ENCODE measurements at places on chromosomes 7 and 10. TPM values are rescaled to one million over a fixed set of nuclear protein-coding genes. Genes with fewer than 3 reads are reported as not detected.
A peak's percentile ranks its signal among the peaks of the same experiment; 100 is the strongest.

Gene ANLN
- 11.4 TPM for total RNA-seq

Gene GIMAP7
- total RNA-seq = not detected

Gene CNTNAP2
- total RNA-seq = 14.0 TPM

GRCh38 chr7:114504586-114504985, 90.0 kb downstream of the FOXP2 start:
- no peaks in the 10 kb centered on the region for H3K36me3 ChIP-seq
- no peak overlapping the region for H3K27ac ChIP-seq
- no peak overlapping the region for H3K4me3 ChIP-seq
- H3K27me3 ChIP-seq = no peaks in the 10 kb centered on the region
- H3K4me1 ChIP-seq = no peaks in the 10 kb centered on the region

DNA sequence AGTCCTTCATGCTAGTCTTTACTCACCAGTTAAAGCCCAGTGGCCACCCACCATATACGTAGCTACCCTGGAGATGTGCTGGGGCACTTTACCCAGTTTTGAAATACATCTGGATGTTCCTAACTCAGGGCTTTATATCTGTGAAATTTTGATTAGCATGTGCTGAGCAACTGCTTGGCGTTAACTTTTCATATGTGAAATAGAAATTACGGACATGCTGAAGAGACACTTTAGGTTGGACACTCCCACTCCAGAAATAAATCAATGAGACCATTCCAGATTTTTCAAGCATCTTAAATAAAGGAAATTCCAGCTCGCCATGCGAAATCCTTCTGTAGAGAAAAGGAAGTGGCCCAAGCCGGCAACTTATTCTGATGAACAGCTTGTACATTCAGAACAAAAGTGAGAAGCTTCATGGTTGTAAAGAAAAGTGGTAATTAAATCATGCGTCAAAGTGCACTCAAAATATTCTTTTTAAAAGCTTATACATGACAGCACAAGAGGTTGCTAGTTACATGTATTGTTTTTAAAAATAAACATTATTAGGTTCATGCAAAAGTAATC, 153.5 kb upstream of the ITGB1 start:
- no peaks in the 10 kb centered on the region for H3K36me3 ChIP-seq
- no peak overlapping the region for H3K4me3 ChIP-seq
- no peak for DNase-seq

DNA sequence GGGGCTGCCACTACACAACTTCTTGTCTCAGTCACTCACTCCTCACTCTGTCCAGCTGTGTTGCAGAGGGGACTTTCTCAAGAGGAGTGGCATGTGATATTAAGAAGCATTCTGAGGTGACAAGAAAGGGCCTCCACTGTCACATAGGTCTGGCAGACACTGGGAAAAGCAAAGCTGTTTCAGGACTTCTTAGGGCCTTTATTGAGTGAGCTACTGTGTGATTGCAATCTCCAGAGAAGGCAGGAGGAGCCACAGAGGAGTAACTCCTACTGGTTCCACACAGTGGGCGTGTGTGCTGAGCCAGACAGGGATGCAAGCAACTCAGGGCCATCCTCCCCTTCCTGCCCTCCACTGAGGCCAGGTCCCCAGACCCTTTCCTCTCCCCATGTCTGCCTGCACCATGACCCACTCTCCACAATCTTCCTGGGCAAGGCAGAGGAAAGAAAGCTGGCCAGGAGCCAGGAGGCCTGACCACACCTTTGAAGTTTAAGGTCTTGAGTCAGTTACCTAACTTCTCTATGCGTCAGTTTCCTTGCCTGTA, 262.0 kb upstream of the ZMIZ1 start:
- H3K4me3 ChIP-seq = no peak overlapping the region
- peaks cover 11% of the 10 kb centered on the region for H3K27me3 ChIP-seq
- no peak overlapping the region for H3K27ac ChIP-seq
- no peaks in the 10 kb centered on the region for H3K36me3 ChIP-seq
- H3K4me1 ChIP-seq = peaks cover 30% of the 10 kb centered on the region

GRCh38 chr7:30510124-30511075, 5.8 kb upstream of the GGCT start:
- peak; percentile 8 for DNase-seq
- no peak overlapping the region for H3K27ac ChIP-seq
- no peaks in the 10 kb centered on the region for H3K4me1 ChIP-seq
- H3K36me3 ChIP-seq = no peaks in the 10 kb centered on the region
- no peak overlapping the region for H3K4me3 ChIP-seq

GRCh38 chr10:106904209-106904608, 260.3 kb downstream of the SORCS1 start:
- no peak for DNase-seq
- H3K27ac ChIP-seq = no peak overlapping the region
- no peaks in the 10 kb centered on the region for H3K4me1 ChIP-seq
- no peaks in the 10 kb centered on the region for H3K36me3 ChIP-seq

GRCh38 chr10:43206391-43207235, 60.3 kb downstream of the RASGEF1A start:
- H3K27me3 ChIP-seq = peaks cover 2% of the 10 kb centered on the region
- H3K4me3 ChIP-seq = no peak overlapping the region
- peaks cover 4% of the 10 kb centered on the region for H3K4me1 ChIP-seq
- no peak for DNase-seq
- no peak overlapping the region for H3K27ac ChIP-seq
- no peaks in the 10 kb centered on the region for H3K36me3 ChIP-seq

DNA sequence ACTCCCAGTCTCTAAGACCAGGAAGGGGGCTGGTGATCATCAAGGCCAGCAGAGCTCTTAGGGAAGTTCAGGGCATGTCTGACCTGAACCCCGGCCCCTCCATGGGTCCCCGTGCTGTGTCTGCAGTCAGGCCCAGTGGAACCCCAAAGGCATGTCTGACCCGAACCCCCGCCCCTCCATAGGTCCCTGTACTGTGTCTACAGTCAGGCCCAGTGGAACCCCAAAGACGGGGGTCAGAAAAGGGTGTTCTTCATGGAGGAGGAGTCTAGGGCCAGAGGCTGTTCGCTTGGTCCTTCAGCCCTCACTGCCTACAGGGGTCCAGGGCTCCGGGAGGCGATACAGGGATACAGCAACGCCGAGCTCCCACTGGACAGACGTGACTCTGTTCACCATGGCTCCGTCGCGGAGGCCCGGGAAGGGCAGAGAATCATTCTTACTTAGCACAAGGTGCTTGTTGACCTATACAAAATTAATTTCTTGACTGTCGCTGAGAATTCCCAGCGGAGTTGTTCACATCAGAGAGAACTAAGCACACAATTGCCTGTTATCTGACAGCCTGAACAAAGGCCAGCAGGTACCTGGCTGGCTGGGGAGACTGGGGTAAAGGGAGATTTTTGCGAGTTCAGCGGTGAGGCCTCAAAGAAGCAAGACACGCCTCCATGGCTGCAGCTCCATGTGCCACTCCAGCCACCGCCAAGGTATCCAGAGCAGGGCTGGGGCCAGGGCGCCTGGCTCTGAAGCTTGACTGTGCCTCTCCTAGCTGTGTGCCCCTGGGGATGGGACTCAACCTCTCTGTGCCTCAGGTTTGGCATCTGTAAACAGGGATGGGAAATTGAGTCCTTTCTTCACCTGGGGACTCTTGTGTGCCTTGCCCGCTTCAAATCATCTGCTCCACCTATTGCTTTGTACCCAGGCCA, 26.8 kb downstream of the EN2 start:
- no peak overlapping the region for H3K27ac ChIP-seq
- no peak for DNase-seq

- no peak overlapping the region for H3K4me3 ChIP-seq
- no peaks in the 10 kb centered on the region for H3K27me3 ChIP-seq
- H3K36me3 ChIP-seq = no peaks in the 10 kb centered on the region
- no peak for DNase-seq
- no peak overlapping the region for H3K27ac ChIP-seq
These were observed 128.0 kb downstream of the HGF start for GRCh38 chr7:81641873-81642272.

- no peak overlapping the region for H3K27ac ChIP-seq
- H3K4me3 ChIP-seq = no peak overlapping the region
- no peak for DNase-seq
- no peaks in the 10 kb centered on the region for H3K4me1 ChIP-seq
- H3K36me3 ChIP-seq = no peaks in the 10 kb centered on the region
- no peaks in the 10 kb centered on the region for H3K27me3 ChIP-seq
These were observed 58.0 kb downstream of the NUDCD3 start for GRCh38 chr7:44432381-44432977.

DNA sequence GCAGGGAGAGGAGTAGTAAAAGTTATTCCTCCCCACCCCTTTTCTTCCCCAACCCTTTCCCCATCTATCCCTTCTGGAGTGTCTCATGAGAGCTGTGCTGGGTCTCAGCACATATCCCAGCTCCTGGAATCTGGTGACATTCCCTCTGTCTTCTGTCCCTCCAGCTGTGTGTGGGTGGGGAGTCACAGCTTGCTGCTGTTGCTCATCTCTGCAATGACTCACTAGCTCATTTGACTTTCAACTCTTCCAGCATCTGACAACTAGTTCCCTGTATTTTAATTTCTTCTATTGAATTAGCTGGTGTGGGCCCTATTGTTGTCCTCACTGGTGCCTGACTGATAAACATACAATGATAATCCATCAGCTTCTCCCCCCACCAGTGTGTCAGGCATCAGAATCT, 198.9 kb upstream of the AUTS2 start:
- H3K4me1 ChIP-seq = peaks cover 24% of the 10 kb centered on the region
- no peaks in the 10 kb centered on the region for H3K36me3 ChIP-seq
- no peak overlapping the region for H3K4me3 ChIP-seq

GRCh38 chr10:1316121-1316808, 260.1 kb downstream of the WDR37 start:
- H3K4me1 ChIP-seq = no peaks in the 10 kb centered on the region
- H3K27ac ChIP-seq = no peak overlapping the region
- no peaks in the 10 kb centered on the region for H3K27me3 ChIP-seq
- no peaks in the 10 kb centered on the region for H3K36me3 ChIP-seq

GRCh38 chr7:51827631-51828030, 511.0 kb upstream of the COBL start:
- H3K27me3 ChIP-seq = no peaks in the 10 kb centered on the region
- no peak for DNase-seq
- H3K4me3 ChIP-seq = no peak overlapping the region
- H3K27ac ChIP-seq = no peak overlapping the region

- H3K4me3 ChIP-seq = peak within 1 kb of the TSS; percentile 57
- peak; percentile 42 for DNase-seq
- H3K4me1 ChIP-seq = peaks cover 13% of the 10 kb centered on the region
- H3K27me3 ChIP-seq = no peaks in the 10 kb centered on the region
These were observed at the start of gene TMEM196 for GRCh38 chr7:19772841-19773760. TSS of gene TMEM196 (minus strand) at chr7:19773617. CDS start at chr7:19772696, 921 bp downstream.

Data from astrocyte (in vitro differentiated cells and primary cell).